ENCODE measurements at places on chromosomes 1 and 21. TPM values are rescaled to one million over a fixed set of nuclear protein-coding genes. Genes with fewer than 3 reads are reported as not detected.
A peak's percentile ranks its signal among the peaks of the same experiment; 100 is the strongest.

The OR2T2 gene
- total RNA-seq = not detected

DNA sequence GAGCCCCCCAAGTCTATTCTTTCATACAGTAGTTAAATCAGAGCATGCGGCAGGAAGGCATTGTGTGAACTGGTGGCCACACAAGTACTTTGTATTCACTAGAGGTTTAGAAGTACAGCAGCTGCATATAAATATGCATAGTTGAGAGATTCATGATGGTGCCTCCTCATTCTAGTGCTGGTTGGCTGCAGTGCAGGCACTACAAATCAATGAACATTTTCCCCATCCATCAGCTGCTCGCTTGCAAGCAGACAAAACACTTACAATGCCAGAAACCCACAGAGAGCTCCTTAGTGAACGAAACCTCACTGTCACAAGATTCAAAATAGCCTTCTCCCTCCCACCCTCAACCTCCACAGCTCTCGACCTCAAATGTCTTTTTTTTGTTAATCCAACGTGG lies 726.2 kb downstream of the USP25 start:
- peaks cover 13% of the 10 kb centered on the region for H3K4me1 ChIP-seq
- peaks cover 1% of the 10 kb centered on the region for H3K36me3 ChIP-seq
- DNase-seq = no peak
- H3K4me3 ChIP-seq = peak overlapping the region; percentile 57
- peak overlapping the region; percentile 74 for H3K27ac ChIP-seq

The EXO1 gene
- total RNA-seq = 49.3 TPM

DNA sequence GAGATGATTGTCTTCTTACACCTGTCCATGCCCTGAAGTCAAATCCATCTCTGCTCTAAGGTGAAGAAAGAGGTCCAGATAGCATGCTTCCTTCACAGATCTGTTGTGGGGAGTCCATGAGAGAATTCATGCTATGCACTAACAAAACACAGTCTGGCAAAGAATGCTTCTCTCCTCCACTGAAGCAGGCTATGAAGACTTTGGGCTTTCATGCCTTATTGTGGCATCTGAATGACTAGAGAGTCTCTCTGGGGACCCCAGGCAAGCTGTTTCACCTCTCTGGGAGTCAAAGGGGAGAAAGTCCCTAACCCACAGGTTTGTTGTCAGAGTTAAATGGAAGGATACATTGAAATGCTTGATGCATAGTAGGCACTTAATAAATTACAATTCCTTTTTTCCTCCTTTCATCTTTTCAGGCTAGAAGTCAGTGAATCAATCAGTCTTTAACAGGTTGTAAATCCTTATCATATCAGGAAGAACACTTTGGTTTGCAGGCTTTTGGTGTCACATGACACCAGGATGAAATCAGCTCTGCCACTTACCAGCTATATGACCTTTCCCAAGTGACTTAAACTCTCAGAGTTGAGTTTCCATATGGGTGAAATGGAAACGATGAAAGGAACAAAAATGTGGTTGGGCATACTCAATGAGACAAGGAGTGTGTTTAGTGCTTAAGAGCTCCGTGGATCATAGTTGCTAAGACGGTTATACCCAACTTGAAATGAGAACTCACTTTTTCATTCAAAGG lies 200.1 kb upstream of the DAB1 start:
- H3K27me3 ChIP-seq = no peaks in the 10 kb centered on the region
- no peak for DNase-seq

The PARP1 gene
- 329 TPM for total RNA-seq

Measured in neural crest cell (in vitro differentiated cells).